Left lung (tissue), 14 donors: ENCODE measurements at places on chromosomes 3 and 15. TPM values are rescaled to one million over a fixed set of nuclear protein-coding genes. Genes with fewer than 3 reads are reported as not detected.

ABHD5 gene
- 14.3 TPM for polyA plus RNA-seq

PLA2G4B gene
- polyA plus RNA-seq, result 12.3 TPM

RBM5 gene
- polyA plus RNA-seq, result 431 TPM

RYR3 gene
- 9.4 TPM for polyA plus RNA-seq

DNA sequence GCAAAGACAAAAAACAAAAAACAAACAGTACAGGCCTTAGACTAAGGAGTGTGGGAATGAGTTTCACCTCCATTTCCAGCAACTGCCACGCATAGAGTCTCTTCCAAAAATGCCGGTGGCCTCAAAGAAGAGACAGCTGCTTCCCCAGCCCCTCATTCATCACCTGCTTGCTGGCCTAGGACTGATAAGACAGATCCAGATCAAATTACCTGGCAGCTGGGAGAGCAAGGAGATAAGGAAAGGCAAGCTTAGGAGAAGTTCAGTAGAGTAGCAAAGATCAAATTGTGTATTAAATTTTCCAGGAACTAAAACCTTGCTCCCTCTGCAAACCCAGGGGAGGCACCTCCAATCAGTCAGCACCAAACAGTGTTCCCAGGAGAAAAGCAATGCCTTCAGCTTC, 325.8 kb upstream of the CTNNB1 start:
- no peak for DNase-seq

- DNase-seq, result no peak
These were observed 92.5 kb downstream of the CACNA2D3 start for GRCh38 chr3:54214845-54215244.

- no peak for DNase-seq
These were observed 7.0 kb upstream of the HAPLN3 start for GRCh38 chr15:88902221-88902835.

GRCh38 chr3:36063992-36064391, 316.3 kb upstream of the STAC start:
- no peak for DNase-seq

DNA sequence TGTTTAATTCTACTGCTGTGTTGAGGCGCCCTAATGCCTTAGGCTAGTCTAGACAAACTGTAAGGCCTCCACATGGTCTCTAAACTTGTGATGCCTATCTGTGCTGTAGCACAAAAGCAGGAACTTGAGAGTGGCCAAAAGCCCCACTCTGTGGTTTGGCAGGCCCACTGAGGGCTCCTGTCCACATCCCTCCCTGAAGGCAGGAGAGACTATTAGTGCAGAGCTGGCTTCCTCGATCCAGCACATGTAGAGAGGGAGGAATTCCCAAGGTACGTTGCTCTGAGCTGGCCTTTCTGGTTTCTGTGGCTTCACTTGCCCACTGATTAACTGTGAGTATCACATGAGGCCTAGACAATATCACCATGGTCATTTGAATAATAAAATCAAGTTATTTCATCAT, 90.6 kb downstream of the POLR2M start:
- no peak for DNase-seq

- DNase-seq, result no peak
These were observed 102.2 kb upstream of the LPP start for GRCh38 chr3:188051801-188052168.

DNA sequence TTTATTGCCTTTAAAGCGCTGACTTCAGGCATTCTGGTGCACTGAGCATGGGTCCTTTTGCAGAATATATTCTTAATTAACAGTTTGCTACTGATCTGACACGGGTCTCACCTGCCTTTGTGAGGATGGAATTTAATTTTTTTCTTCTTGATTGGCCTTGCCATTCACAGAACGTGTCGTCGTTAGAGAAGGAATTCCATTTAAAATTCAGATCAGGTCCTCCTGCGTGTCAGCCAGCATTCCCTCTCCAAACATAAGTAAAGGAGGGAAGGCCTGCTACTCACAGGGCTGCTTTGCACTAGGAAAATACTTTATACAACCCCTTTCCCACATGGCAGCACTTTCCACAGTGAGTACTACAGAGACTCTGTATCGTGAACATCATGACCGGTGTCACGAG, 492.7 kb downstream of the NTRK3 start:
- no peak for DNase-seq

DNA sequence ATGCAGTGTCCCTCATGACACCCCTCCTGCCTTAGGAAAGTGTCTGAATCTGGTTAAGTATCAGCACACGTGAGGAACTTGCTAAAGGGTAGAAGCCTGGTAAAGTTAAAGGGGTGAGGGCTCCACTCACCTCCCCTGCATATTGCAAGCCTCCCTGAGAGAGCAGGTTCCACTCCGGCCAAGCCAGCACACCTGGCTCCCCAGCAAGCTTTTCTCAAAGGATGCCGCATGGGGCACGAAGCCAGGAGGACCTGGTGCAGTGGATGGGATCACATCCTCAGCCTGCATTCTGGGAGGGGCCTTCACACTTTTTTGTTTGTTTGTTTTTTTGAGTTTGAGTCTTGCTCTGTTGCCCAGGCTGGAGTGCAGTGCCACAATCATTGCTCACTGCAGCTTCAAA, 79.9 kb downstream of the PCSK6 start:
- DNase-seq, result no peak

- no peak for DNase-seq
These were observed 79.6 kb downstream of the SUMF1 start for GRCh38 chr3:4387210-4388204.

GRCh38 chr3:128395500-128396162, 71.1 kb downstream of the DNAJB8 start:
- no peak for DNase-seq

DNA sequence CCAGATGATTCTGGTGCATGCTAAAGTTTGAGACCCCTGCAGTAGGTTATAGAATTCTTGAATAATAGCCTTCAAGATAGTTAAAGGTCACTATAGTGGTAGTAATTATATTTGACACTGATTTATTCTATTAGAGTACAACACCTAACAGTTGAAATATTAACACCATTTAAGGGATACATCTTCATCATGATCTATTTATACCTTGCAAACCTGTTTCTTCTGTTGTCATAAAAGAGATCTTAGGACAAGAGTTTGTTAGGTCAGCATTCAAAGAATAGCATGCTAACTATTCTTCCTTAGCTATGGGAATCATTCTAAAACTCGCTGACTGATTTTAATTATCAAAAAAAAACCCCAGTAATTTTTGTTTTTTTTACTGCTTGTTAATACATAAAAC, 46.5 kb downstream of the TSC22D2 start:
- no peak for DNase-seq

- DNase-seq, result no peak
These were observed 248.5 kb downstream of the RAP2B start for GRCh38 chr3:153410517-153410916.

DNA sequence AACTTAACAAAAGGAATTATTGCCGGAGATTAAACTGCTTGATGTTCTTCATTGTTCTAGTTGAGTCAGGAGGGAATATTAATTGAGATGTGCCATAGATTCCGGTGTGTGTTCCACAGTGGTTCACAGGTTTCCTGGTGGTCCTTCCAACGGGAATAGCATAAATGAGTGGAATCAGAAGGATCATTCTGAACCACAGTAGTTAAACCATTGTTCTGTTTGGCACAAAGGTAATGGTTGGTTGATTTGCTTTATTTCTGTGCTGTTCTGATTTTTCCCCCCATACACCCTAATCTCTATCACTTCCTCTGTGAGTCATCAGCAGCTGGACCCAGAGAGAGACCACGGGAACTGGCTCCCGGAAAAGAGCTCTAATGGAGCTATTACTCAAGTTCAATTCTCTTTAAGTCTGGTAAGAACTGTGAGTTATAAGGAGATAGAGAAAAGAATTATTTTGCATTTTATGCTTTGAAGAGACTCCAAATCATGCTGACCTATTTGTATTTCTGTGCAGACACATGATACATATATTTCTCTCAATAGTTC, 627.2 kb downstream of the ZIC1 start:
- no peak for DNase-seq

GRCh38 chr3:193809106-193809505, 216.1 kb downstream of the OPA1 start:
- no peak for DNase-seq
